Spinal cord (tissue), 10 donors: ENCODE measurements at places on chromosomes 1 and 21. TPM values are rescaled to one million over a fixed set of nuclear protein-coding genes. Genes with fewer than 3 reads are reported as not detected.

The HPDL gene
- total RNA-seq, result 2.0 TPM

The ENAH gene
- 91.4 TPM for total RNA-seq

The PTGER3 gene
- total RNA-seq, result 7.0 TPM

The FHAD1 gene
- 3.1 TPM for total RNA-seq

The ECM1 gene
- 2.1 TPM for total RNA-seq

The BGLAP gene
- total RNA-seq, result 1.5 TPM

The VHLL gene
- not detected for total RNA-seq

The GBP6 gene
- total RNA-seq, result 0.50 TPM

The NTRK1 gene
- total RNA-seq, result 13.5 TPM

The PATJ gene
- 43.3 TPM for total RNA-seq

The GJB3 gene
- not detected for total RNA-seq

The HP1BP3 gene
- 301 TPM for total RNA-seq

The OR10Z1 gene
- total RNA-seq, result not detected

The NMNAT2 gene
- 35.3 TPM for total RNA-seq

The TMEM51 gene
- 3.9 TPM for total RNA-seq

The CNIH3 gene
- 11.3 TPM for total RNA-seq

The KRTAP19-5 gene
- total RNA-seq, result not detected

The OR2AK2 gene
- total RNA-seq, result 0.44 TPM

The LRRC39 gene
- 7.3 TPM for total RNA-seq

The PLPPR4 gene
- total RNA-seq, result 13.1 TPM

The CTBS gene
- 7.6 TPM for total RNA-seq

The ADAM30 gene
- not detected for total RNA-seq

The CFAP410 gene
- 11.9 TPM for total RNA-seq

The GUCA2A gene
- not detected for total RNA-seq

The FABP3 gene
- 77.1 TPM for total RNA-seq

The LRRC47 gene
- total RNA-seq, result 35.5 TPM

The LRRC7 gene
- 19.5 TPM for total RNA-seq

The HMGB4 gene
- not detected for total RNA-seq

The MYCL gene
- 6.4 TPM for total RNA-seq

The FCRL3 gene
- under 0.01 TPM for total RNA-seq

The OPTC gene
- total RNA-seq, result not detected

The NBPF1 gene
- total RNA-seq, result 78.3 TPM

The LRRC71 gene
- 4.5 TPM for total RNA-seq

The TLR5 gene
- 3.0 TPM for total RNA-seq

The PGM1 gene
- total RNA-seq, result 49.2 TPM

The DMBX1 gene
- 0.33 TPM for total RNA-seq

The CRNN gene
- not detected for total RNA-seq

The IQCC gene
- total RNA-seq, result 6.4 TPM
